ENCODE measurements at places on chromosomes 5 and 9.

DNA sequence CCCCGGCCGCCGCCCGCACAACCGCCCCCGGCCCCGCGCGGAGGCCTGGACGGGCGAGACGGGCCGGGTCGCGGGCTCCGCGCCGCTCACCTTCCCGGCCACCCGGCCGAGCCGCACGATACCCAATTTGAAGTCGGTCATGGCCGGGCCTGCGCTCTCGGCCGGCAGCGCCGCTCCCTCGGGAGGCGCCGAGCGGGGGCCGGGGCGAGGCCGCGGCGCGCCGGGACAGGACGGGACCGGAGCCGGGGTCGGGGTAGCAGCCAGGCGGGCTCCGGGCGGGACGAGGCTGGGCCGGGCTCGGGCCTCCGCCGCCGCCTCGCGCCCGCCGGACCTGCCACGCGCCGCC, 216 bp downstream of the ZMYND19 start:
- no peak for DNase-seq

DNA sequence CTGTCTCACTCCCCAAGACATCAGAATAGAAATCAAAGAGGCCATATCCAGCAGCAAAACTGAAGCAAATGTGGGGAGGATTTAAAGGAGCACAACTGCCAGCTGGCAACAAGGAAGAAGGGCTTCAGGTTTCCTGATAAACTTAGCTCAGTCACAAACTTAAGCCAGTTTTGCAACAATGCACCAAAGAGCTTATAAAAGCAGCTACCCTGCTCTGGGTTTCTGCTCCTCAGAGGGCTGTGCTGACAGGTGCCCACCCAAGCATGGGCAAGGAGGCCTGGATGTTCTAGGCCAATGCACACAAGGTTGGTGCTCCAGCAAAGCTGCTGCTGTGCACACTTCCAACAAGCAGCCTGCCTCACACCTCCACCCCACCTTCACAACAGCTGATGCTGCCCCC, 132.9 kb downstream of the SIL1 start:
- no peak for DNase-seq

DNA sequence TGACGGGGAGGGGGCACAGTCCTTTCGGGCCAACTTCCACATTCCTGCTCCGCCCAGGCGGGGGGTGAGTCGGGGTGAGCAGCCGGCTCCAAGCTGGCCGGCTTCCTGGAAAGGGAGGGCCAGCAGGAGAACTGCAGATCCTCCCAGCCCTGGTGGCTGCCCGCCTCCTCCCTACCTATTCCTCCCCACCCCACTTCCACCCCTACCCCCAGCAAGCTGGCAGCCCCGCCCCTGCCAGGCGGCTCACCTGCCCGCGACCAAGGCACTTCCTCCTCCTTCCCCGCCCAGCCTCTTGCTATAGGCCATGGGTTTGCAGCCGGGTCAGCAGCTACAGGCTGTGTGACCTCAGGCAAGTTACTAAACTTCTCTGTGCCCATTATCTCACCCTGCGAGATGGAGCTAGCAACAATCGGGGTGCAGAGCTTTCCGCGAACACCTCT, 5.6 kb upstream of the IRF1 start:
- DNase-seq, result peak; percentile 92

DNA sequence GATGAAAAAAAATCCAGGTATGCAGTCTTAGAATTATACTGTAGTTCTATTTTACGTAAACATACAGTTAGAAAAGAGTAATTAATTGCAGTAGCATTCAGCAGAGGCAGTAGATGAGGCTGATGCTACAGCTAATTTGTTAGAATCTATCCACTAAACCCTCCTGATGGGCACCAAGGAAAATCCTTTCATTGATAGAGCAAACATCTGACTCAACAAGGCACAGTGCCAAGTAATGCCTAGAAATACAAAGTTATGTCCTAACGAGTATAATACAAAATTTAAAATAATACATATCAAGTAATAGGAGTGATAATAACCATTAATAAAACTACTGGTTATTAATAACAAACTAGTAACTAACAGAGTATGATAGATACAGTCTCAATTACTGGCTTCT, 9.0 kb downstream of the MOCS2 start:
- no peak for DNase-seq

GRCh38 chr9:77194423-77194822, 17.1 kb downstream of the VPS13A start:
- DNase-seq, result no peak

- DNase-seq, result no peak
Measured at GRCh38 chr5:36029914-36030313, 36.8 kb downstream of the UGT3A2 start.

DNA sequence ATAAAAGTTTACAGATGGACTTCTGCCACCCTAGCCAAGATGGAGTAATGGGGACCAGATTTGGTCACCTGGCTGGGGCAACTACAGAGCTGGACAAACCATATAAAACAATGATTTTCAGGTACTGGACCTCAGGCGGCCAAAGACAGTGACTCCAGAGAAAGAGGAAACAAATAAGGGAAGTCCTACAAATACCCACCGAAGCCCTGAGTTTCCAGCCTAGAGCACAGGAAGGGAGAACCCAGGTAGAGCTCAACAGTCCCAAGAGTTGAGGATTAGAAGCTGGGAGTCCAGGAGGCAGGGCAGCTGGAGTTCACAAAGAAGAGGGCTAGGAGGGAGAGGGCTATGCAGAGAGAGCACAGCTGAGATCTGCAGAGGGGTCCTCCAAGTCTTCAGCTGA, 106.7 kb upstream of the NR5A1 start:
- no peak for DNase-seq

- DNase-seq, result no peak
Measured at GRCh38 chr9:120336021-120336752, 243.8 kb downstream of the CDK5RAP2 start.

- no peak for DNase-seq
Measured at GRCh38 chr9:110641293-110641692, 27.3 kb upstream of the MUSK start.

GRCh38 chr9:134885679-134886412, 5.2 kb downstream of the FCN2 start:
- no peak for DNase-seq

DNA sequence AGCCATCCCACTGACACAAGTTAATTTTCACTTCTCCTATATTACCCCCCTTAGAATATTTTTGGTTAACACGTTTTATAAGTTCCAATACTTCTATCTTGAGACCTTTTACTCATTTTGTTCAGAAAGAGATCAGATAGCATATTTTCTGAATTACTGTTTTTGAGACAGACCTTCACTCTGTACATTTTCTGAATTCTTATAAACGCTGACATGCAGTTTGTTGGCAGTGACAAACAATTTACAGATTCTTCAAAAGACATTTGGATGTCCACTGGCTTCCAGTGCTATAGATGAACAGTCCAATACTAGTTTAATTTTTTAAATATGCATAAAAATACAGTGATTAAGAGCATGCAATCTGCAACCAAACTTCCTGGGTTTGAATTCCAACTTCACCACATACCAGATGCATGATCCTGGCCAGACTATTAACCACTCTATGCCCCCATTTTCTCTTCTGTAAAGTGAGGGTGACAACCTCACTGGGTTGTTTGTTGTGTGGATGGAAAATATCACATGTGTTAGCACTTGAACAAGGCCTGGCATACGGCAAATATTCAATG, 142.1 kb downstream of the AGTPBP1 start:
- DNase-seq, result no peak

DNA sequence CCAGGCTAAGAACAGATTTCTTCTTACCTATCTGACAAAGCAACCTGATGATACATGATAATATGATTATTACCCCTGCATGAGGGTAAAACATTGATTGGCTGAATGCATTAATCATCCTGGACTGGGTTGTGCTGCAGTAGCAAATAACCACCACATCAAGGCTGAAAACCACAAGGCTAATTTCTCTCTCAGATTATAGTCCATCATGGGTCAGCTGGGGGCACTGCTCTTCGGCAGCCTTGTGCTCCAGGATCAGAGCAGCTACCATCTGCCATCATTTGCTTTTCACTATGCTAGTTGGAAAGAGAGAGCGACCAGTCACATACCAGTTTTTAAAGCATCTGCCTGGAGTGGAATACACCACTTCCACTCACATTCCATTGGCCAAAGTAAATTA, 383.5 kb downstream of the RASEF start:
- DNase-seq, result no peak

- DNase-seq, result no peak
Measured at GRCh38 chr5:135185481-135186065, 151.5 kb upstream of the PITX1 start.
